MM.1S (cell line): ENCODE measurements at places on chromosomes 1 and 21.

DNA sequence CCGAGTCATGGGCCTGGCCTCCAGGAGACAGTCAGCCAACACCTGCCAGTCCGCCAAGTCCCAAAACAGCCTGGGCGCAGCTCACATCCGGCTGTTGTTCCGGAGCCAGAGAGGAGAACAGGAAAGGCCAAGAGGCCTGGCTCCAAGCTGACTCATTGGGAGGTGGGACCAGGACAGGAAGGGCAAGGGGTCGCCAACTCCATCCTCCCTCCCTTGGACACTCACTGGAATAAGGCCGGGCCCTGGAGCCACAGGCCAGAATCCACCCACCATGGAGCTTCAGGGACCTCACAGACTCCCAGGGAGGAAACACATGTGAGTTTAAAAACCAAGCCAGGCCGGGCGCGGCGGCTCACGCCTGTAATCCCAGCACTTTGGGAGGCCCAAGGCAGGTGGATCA, 25.1 kb upstream of the CLIC4 start:
- DNase-seq = no peak

DNA sequence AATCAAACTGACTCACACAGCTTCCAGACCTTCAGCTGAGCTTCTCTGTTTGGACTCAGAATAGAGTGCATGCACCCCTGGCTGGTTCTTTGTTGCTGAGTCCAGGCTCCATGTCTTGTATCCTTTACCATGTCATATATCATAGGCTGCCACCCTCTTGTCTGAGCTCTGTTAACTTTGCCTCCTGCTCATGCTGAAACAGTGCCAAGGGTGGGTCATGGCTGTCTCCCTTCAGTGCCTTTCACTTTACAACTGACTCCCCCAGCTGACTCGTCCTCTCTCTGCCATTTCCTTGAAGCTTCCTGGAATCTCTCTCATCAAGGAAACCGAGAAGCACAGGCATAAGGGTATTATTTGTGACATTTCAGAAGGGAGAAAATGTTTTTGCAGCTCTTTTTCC, 885.3 kb downstream of the TTLL7 start:
- DNase-seq = no peak

- no peak for DNase-seq
These were observed 560.4 kb downstream of the PTBP2 start for GRCh38 chr1:97281962-97282361.

DNA sequence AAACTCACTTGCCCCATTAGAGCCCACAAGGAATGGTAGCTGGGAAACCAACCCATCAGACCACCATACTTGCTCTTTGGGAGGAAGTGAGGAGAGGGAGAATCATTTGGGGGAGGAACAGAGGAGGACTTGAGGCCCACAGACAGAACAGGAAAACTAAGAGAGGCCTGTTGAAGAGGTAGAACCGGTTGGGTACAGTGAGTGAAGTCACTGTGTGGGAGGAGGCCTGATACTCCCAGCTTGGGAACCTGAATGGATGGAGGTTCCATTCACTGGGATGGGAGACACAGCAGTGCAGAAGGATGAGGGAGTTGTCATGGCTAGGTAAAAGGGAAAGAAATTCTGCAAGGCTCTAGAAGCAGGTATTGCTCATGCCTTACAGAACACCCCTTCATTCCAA, 63.4 kb upstream of the PSEN2 start:
- no peak for DNase-seq

DNA sequence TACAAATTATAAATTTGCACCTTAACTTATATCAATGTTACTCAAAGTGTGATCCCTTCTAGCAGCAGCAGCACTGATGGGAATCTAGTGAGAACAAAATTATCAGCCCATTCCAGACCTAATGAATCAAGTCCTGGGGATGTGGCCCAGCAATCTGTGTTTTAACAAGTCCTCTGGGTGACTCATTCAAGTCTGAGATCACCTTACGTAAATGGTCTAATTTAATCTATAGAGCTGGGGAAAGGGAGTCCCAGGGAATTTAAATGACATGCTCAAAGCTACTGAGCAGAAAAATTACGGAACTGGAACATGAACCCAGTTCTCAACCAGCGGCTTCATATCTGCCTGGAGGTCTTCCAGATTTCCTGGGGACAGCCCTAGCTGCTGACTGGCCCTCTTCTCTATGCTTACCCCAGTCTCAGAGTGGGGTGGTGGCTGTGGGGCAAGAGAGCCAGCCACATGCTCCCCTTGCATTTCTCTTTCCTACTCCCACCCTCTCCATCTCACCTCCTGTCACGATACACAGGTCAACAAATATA, 220.0 kb downstream of the TM2D1 start:
- DNase-seq = no peak

DNA sequence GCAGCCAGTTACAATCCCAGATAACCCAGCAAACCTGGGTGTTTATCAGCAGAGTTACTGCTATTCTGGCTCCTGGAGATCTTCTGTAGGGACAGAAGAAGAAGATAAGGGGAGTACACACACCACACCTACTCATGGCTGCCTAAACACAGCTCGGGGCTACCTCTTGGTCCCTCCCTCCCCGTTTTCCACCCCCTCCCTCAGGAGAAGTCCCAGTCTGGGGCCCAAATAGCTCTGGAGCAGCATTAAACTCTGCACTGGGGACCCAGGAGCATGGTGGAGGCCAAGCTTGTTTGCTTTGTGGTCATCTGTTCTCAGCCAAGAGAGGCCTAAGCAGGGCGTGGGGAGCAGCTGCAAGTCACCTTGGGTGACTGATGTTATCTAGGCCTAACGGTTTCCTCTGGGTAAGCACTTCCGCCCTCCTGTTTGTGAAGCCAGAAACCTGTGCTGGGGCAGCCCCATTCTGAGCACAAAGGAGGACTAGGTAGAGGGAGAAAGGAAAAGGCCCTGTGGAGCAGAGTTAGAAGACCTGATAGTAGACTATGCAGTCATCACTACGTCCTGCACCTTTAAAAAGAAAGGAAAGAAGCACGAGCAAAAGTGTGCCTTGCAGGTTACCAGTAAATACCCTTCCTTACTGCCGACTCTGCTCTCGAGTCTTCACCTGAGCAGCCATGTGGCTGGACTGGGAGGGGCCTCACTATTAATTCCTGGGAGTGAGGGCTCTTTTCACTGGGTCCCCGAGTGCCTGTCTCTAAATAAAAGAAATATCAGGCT, 2.0 kb upstream of the RCSD1 start:
- DNase-seq = peak; percentile 99

DNA sequence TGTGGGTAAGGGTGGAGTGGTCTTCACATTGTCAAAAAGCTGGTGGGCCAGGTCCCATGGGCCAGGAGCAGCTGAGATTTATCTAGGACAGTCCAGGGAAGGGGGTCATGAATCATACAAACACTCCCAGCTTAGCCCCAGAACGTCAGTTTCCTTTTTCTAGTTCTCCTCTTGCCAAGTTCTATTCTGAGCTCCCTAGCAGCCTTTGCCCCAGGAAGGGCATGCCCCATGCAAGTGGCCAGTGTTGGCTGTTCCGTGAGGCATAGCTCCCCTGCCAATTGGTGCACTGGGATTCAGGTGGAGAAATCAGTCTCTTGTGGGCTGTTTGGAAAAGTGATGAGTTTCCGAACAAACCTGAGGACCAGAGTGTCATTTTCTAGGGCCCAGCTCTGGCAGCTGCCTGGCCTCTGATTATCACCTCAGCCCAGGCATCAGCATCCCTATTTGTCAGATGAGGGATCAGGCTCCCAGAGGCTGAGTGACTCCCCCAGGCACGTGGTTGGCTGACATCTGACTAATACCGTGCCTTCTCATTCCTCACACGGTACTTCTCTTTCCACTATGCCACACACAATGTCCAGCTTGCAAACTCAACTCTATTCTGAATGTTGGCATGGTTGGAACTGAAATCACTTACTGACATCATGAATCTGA, 14.2 kb upstream of the MYOM3 start:
- DNase-seq = no peak

GRCh38 chr1:212341090-212341489, 55.9 kb downstream of the PPP2R5A start:
- DNase-seq = no peak

- no peak for DNase-seq
These were observed 41.4 kb upstream of the KIF1B start for GRCh38 chr1:10168912-10169514.

DNA sequence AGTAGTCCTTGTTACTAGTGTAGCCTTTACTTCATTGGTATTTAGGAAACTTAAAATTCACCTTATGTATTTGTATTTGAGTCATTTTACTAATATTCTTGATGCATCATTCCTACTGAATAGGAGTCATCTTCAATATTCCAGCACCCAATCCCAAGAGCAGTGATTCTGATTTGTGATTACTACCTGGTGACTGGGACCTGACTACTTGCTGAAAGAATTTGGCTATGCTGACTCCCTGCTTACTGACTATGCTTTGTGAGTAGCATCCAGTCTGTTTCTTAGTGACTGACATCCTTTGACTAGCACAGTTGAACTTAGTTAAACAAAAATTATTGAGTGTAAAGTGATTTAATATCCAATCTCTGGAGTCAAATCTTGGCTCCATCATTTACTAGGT, 129.9 kb upstream of the NEGR1 start:
- DNase-seq = no peak

DNA sequence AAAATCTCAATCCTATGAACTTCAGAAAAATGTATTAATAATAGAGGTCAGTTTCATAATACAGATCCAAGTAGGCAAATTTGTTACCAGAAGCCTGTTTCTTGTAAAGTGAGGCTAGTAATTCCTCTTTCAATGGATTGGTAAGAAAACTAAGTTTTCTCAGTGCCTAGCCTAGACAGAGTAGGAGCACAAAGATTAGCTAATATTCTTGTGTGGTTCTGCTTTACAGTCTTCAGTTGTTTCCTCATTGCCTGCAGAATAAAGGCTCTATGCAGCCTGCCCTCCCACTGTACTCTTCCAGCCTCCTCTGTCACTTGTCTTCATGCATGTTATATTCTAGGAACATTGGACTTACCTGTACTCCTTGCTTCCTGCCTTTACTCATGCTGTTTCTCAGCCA, 2.4 kb upstream of the PPP1R15B start:
- no peak for DNase-seq

- DNase-seq = no peak
These were observed 8.1 kb upstream of the MYOG start for GRCh38 chr1:203093754-203094410.

DNA sequence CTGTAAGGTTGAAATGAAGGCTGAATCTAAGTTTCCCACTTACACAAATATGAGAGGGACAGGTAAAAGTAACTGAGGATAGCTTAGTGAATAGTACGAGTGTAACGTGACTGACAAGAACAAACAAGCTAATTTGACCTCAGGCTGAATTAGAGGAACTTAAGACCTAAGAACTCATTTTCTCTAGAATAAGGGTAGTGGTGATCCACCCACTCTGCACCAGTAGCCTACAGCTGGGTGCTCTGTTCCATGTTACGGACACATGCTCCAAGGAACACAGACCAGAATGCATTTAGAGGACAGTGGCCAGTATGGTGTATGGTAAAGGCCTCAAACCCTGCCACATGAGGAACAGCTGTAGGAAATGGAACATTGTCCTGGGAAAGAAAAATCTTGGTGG, 14.9 kb upstream of the TMEM9 start:
- no peak for DNase-seq

DNA sequence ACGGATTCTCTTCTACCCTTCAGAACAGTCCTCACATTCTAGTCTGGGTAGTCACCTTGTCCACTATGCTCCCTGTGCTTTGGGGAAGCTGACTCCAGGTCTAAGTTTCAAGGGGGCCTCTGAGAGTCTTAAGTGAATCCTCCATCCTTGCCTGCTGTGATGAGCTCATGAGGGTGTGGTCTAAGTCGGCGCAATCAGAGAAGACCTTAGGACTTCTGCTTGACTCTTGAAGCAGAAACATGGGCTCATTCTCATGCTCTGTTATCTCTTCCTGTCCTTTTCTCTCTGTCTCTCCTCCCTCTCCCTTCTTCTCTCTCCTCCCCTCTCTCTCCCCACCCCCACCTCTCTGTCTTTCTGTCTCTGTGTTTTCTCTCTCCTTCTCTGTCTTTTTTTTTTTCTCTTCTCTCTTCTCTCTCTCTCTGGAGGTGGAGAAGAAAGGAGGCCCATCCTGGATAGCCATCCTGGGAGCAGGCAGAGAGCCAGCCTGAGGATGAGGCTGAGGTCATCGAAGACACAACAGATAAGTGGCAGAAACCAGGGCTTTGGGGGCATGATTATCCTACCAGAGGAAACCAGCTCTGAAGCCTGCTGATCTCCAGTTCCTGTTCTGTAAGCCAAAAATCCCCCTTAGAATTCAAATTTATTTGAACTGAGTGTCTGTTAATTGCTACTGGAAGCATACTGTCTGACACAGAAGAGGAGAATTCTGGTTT, 245.6 kb downstream of the SIPA1L2 start:
- no peak for DNase-seq

- no peak for DNase-seq
These were observed 1.3 kb upstream of the RC3H1 start for GRCh38 chr1:174023440-174023839.

DNA sequence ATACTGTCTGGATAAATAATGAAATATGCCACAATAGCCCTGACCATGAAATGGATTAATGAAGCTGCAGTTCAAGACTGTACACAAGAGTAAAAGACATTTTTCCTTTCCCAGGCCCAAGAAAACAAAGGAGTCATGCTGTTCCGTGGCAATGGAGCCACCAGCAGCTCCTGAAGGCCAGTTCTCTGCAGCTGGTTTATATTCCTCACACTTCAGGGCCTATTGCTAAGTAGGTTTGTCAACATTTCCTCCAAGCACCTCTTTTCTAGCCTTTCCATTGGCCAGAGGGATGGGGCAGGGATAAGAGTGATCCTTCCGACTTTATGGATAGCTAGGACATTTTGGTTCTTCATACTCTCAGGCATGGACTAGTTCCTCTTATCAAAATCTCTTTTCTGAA, 24.2 kb upstream of the RGL1 start:
- DNase-seq = no peak

DNA sequence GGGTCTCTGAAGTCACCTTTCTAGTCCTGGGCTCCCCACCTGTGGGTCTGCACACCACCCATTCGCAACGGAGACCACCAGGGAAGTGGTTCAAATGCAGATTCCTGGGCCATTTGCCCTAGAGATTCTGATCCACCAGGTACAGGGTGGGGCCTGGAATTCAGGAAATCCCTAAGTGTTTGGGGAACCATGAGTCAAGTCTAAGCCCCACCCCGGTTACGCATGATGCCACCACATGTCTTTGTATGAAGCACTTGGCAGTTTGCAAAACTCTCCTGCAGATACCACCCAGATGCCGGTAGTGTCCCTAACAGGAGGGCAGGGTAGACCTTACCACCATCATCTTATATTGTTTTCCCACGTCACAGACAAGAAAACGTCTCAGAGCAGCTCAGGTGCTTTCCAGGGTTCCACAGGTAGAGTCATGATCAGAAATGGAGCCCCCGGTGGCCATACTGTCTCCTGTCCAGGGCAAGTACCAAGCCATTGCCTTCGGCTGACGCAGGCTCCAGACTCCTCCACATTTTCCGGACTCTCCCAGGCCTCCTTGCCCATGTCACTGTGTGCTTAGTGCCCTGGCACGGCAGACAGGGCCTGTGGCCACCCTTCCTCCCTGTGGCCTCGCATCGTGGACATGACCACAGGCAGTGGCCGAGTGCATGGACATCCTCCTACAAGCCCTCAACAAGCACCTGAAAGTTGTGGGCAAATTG, 89.2 kb upstream of the TMEM51 start:
- DNase-seq = no peak
